ENCODE measurements at places on chromosomes 7 and 10.
A peak's percentile ranks its signal among the peaks of the same experiment; 100 is the strongest.

GRCh38 chr10:92880233-92880861 lies 32.0 kb downstream of the EXOC6 start:
- DNase-seq = peak; percentile 68

DNA sequence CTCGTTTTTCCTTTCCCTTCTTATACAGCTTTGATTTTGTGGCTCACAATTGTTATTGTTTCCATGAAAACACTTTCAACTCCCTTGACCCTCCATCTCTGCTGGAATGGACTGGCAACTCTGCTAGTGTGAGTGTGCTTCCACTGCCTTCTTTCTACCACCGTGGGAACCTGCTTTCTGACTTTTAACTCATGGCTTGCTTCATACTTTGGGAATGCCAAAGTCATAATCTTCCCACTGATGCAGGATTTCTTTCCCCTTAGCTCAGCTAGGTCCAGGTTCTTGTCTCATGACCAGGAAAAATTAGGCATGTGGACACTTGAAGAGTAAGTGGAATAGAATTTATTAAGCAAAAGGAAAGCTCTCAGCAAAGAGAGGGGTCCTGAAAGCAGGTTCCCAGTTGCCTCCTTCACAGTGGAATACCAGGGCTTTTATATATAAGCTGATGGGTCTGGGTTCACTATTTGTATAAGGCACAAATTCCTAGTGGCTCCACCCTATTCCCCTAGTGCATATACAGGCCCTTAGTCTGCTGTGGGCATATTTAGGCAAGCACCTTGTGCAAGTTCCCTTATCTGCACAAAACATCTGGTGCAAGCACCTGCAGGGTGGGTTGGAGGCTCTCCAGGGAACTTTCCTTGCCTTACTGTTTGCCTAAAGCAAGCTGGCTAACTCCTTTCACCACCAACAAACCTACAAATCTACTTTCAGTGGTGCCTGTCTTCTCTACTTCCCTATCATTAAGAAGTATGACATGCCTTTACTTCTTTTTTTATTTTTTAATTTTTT lies 119.5 kb downstream of the CFAP58 start:
- no peak for DNase-seq

- DNase-seq = no peak
Measured at GRCh38 chr10:66095610-66096009, 830.2 kb upstream of the LRRTM3 start.

DNA sequence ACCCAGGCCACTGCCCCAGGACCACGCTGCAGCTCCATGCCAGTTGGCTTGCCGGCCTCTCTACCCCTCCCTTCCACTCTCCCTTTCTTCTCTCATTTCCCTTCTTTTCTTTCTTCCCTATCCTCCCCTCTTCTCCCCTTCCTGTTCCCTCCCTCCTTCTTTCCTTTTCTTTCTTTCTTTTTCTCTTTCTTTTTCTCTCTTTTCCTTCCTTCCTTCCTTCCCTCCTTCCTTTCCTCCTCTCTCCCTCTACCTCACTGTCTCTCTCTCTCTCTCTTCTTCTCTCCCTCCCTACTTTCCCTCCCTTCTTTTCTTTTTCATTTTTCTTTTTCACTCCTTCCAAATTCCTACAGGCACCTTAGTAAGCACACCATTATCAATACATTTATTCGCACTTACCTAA lies 30.3 kb upstream of the R3HCC1L start:
- no peak for DNase-seq

All from astrocyte of the spinal cord (primary cell).